ENCODE measurements at places on chromosomes 13 and 19.
A peak's percentile ranks its signal among the peaks of the same experiment; 100 is the strongest.

DNA sequence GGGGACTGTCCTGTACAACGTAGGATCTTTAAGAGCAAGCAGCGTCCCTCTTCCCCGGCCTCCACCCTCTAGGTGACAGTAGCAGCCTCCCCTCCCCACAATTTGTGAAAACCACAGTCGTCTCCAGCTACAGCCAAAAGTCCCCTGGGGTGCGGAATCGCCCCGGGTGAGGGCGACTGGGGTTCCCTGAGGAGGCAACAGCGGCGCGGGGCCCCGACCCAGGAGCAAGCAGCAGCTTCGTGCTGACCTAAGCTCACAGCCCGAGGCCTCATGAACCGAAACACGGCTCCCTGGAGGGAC is 322 bp downstream of the ZNF558 start:
- DNase-seq = no peak

DNA sequence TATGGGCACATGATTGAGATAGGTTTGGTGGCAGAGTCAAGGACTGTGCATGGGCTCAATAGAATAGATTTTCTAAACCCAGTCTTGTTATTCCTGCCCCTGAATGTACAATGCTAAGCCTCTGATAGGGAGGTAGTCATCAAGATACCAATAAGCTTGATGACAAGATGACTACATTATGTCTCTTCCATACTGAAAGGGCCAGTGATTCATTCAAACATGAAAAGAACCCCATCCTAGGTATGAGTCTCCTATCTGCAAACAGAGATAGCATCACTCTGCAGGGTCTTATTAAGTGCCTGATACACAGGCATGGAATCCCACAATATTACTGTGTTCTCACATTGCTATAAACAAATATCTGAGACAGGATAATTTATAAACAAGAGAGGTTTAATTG is 40.3 kb upstream of the UFM1 start:
- no peak for DNase-seq

- no peak for DNase-seq
Measured at GRCh38 chr13:95250961-95251360, 50.3 kb downstream of the ABCC4 start.

GRCh38 chr13:34805347-34805746 is 136.7 kb upstream of the NBEA start:
- DNase-seq = no peak

GRCh38 chr19:49497789-49498103 is 1.5 kb downstream of the RPS11 start:
- no peak for DNase-seq

GRCh38 chr19:3096267-3096901 is 2.2 kb downstream of the GNA11 start:
- no peak for DNase-seq

GRCh38 chr13:49927755-49928154 is 8.4 kb downstream of the SPRYD7 start:
- DNase-seq = no peak

GRCh38 chr13:25800523-25800922 is 251.3 kb downstream of the SHISA2 start:
- DNase-seq = no peak

- DNase-seq = no peak
Measured at GRCh38 chr13:51958217-51958547, 53.1 kb downstream of the ATP7B start.

DNA sequence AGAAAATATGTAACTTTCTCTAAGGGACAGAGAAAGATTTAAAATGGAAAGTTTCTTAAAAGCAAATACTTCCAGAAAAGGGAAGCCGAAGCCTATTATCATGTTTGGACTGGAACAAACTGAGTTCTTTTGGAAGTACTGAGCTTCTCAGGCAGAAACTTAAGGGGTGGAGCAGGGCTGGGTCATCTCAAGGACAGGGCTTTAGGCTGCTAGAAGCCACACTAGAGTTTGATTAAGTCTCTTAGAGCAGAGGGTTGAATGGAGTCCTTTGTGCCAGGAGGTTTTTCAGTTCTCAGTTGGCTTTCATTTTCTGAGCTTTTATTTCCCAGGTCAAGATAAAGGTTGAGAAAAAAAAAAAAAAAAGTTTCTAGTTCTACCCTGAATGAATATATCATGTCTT is 432.7 kb downstream of the SLITRK5 start:
- DNase-seq = no peak

GRCh38 chr13:21698817-21699679 is 28.2 kb downstream of the FGF9 start:
- DNase-seq = no peak

- DNase-seq = no peak
Measured at GRCh38 chr13:48563626-48564025, 30.7 kb upstream of the RCBTB2 start.

GRCh38 chr19:14187561-14187960 is 18.4 kb downstream of the ADGRL1 start:
- no peak for DNase-seq

GRCh38 chr19:6696239-6696820 is 24.1 kb downstream of the C3 start:
- no peak for DNase-seq

GRCh38 chr19:6671960-6672359 is 2.0 kb upstream of the TNFSF14 start:
- no peak for DNase-seq

DNA sequence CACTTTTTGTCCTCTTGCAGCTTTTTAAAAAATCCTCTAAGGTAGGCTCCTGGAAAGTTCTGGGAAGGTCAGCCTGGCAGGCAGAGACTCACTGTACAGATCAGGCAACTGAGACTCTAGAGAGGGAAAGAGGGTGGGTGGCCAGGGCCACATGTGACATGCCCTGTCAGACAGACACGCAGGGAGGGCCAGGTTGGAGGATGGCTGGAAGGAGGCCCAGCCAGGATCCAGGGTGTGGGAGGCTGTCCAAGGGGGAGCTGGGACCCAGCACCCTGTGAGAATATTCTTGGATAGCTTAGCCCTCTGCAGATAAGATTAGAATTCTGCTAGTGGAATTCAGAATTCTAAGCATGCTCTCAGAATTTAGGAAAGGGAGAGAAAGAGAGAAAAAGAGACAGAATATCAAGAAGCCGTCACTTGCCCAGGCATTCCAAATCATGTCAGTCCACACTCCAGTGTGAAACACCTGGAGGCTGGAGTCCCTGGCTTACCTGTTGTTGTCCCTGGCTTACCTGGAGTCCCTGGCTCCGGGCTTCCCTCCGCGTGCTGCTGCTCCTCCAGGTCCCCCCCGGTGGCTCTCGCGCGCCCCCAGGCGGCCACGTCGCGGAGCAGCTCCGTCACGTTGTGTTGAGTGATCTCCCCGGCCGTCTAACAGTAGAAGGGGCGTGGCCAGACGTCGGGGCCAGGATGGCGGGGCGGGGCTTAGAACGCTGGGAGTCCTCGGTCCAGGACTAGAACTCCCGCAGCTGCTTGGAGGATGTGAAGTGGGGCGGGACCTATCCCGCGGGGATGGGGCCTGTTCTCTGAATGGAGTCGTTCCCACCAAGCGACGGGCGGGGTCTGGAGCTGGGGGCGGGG is 2.8 kb upstream of the TNNI3 start:
- peak; percentile 56 for DNase-seq

- no peak for DNase-seq
Measured at GRCh38 chr19:18794692-18795091, 3.6 kb upstream of the COMP start.

- DNase-seq = peak; percentile 2
Measured at GRCh38 chr13:34161931-34162543, 344.1 kb downstream of the RFC3 start.

DNA sequence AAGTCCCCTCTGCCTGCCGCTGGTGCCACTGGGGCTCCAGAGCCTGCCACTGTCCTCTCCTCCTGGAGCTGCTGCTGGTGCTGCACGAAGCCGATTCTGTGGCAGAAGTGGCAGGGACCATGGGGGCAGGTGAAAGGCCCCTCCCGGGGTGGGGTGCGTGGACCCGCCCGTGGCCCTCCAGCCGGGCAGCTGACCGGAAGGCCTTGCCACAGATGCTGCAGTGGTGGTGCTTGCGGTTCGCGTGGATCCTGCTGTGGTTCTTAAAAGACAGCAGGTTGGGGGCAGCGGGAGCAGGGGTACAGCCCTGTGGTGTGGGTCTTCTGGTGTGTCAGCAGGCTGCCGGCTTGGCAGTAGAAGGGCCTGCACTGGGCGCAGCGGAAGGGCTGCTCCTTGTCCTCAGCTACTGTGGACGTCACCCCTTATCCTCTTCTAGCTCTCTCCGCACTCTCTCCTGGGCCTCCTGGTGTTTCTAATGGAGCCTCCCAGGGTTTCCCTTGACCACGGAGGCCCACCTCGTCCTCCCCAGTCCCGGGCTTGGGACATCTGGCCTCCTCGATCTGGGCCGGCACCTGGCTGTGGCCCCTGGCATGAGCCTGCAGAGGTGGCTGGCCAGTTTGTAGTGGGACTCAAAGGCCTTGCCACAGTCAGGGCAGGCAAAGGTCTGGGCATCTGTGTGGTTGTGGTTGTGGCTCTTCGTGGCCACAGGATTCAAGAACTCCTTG is 380.4 kb downstream of the OLFM4 start:
- DNase-seq = no peak

- peak; percentile 70 for DNase-seq
Measured at GRCh38 chr13:48828962-48829411, 146.7 kb upstream of the FNDC3A start.

DNA sequence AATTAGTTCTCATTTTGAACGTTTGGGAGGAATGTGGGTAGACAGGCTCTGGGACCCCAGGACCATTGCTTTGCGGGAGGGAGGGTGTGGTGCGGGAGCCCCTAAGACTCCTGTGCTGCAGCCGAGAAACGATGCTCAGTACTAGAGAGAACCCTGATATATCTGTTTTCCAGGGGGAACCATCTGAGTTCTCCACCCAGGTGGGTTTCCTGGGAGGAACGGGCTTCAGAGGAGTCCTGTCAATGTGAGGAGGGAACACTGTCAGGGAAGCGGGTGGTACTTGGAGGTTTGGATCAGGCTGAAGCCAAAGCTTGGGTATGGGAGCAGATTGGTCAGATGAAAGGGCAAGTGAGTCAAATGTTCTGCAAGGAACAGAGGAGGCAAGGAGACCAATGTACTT is 358.0 kb downstream of the FGF9 start:
- no peak for DNase-seq

DNA sequence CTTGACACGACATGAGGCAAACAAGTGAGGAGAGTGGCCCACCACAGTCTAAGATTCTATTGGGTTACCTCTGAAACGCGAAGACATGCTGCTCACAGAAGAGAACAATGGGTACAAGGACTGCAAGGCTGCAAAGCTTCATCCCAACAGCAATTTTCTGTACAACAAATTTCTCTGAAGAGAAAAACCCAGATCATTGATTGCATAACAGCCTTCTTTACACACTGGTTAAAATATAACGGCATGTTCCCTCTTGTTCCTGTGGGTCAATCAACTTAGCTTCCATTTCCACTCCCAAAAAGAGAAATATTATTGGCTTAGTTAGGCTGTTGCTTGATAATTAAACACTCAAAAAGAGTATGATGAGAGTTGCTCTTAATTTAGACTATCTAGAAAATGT is at the start of gene CPB2:
CPB2 (minus strand) TSS at position 166 of the 400 bp plus-strand sequence; CDS start at position 142, 24 bp downstream.
- DNase-seq = no peak

DNA sequence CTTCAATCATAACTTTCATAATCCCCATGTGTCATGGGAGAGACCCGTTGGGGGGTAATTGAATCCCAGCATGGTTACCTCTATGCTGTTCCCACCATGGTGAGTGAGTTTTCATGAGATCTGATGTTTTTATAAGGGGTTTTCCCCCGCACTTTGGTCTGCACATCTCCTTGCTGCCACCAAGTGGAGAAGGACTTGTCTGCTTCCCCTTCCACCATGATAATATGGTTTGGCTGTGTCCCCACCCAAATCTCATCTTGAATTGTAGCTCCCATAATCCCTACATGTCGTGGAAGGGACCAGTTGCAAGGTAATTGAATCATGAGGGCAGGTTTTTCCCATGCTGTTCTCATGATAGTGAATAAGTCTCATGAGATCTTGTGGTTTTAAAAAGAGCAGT is 524.9 kb downstream of the SLITRK5 start:
- DNase-seq = no peak

DNA sequence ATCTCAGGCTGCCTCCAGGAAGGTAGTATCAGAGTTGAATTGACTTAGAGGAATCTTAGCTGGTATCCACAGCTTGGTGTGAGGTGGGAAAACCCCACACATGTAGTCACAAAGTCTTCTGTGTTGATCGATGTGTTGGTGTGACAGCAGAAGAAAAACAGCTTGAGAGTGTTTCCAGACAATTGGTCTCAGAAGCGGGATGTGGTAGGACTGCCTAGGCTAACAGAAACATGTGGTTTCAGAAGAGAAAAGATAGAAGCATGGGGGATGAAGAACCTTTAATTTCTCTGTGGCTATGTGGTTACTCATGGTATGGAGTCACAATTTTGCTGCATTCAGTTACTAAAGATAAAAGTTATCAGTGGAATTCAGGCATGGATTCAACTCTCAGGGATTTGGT is 134.7 kb upstream of the SLITRK5 start:
- no peak for DNase-seq

GRCh38 chr13:101390461-101390860 is 25.8 kb downstream of the NALCN start:
- no peak for DNase-seq

DNA sequence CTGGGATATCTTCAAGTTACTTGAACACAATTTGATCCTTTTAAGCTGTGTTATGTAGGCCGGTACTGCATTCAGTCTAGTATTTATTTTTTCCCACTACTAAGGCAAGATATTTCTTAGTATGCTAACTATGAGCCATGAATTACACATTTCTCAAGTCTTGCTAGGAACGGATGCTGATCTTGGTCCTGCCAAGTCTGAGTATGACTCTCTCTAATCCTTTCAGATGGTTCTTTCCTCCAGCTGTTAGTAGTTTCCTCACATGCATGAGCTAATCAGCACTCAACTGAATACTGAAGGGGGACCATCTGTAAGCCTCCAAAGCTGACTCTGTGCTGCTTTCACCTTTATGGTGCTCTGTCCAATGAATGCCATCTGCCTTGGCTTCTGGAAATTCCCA is 460.3 kb downstream of the KCTD12 start:
- no peak for DNase-seq

- no peak for DNase-seq
Measured at GRCh38 chr13:21613791-21614190, 9.8 kb upstream of the MICU2 start.

DNA sequence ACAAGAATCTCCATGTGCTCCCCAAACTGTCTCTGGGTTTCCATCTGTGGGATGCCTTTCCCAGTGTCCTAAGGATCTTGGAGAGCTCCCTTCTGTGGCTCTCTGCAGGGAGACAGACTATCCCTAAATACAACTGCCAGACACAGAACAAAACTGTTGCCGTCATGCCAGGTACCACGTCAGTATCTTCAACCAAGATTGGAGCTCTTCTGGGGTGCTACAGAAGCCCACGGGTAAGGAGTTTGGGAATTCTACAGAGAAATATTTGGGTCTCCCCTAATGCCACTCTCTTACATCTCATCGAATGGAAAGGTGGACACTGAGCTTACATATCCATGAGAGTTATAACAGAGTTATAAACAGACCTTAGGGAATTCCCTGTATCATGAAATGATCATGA is 4.9 kb upstream of the MBD3L3 start:
- no peak for DNase-seq

DNA sequence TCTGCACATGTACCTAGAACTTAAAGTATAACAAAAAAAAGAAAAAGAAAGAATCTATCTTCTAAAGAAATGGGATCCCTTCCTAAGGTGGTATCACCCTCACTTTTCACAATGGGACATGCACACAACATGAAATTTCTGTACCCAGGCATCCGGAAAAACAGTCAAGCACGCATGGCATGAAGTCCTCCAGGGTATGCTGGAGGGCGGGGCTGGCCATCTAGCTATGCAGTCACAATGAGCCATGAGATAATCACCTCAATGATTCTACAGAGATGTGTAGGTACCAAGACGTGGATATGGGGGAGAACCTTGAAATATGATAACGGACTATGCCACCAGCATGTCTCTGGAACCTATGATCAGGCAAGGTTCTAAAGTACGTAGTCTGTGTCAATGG is 69.8 kb downstream of the CCDC70 start:
- no peak for DNase-seq

- no peak for DNase-seq
Measured at GRCh38 chr13:40984668-40985366, 34.3 kb downstream of the ELF1 start.

All from NCI-H1092 (cell line).